ENCODE measurements at places on chromosomes 7 and 10.
A peak's percentile ranks its signal among the peaks of the same experiment; 100 is the strongest.

GRCh38 chr7:158617737-158618128 lies 30.1 kb upstream of the PTPRN2 start:
- peak; percentile 31 for DNase-seq
- peaks cover 8% of the 10 kb centered on the region for H3K36me3 ChIP-seq
- H3K27ac ChIP-seq: peak overlapping the region; percentile 96
- H3K27me3 ChIP-seq: no peaks in the 10 kb centered on the region
- peaks cover 53% of the 10 kb centered on the region for H3K4me1 ChIP-seq

DNA sequence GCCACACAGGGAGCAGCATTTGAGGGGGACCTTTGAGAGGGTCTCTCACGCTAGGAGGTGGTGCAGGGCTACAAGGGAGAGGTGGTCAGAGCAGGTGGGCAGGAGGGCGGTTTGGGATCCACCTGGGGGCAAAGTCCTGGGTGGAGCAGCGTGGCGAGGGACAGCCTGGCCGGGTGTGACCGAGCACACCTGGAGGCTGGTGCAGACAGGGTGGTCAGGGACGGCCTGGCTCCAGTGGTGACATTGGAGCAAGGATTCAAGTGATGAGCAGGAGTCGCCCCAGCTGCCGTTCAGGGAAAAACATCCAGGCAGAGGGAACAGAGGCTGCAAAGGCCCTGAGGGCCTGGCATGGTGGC lies 36.0 kb downstream of the CLIP2 start:
- H3K4me3 ChIP-seq: no peak overlapping the region
- H3K4me1 ChIP-seq: peaks cover 8% of the 10 kb centered on the region
- H3K27me3 ChIP-seq: no peaks in the 10 kb centered on the region
- no peak for DNase-seq

GRCh38 chr7:92002720-92003119 lies 62.1 kb downstream of the AKAP9 start:
- DNase-seq: no peak
- H3K27ac ChIP-seq: no peak overlapping the region
- no peaks in the 10 kb centered on the region for H3K4me1 ChIP-seq
- H3K36me3 ChIP-seq: peaks cover 56% of the 10 kb centered on the region
- H3K4me3 ChIP-seq: no peak overlapping the region

DNA sequence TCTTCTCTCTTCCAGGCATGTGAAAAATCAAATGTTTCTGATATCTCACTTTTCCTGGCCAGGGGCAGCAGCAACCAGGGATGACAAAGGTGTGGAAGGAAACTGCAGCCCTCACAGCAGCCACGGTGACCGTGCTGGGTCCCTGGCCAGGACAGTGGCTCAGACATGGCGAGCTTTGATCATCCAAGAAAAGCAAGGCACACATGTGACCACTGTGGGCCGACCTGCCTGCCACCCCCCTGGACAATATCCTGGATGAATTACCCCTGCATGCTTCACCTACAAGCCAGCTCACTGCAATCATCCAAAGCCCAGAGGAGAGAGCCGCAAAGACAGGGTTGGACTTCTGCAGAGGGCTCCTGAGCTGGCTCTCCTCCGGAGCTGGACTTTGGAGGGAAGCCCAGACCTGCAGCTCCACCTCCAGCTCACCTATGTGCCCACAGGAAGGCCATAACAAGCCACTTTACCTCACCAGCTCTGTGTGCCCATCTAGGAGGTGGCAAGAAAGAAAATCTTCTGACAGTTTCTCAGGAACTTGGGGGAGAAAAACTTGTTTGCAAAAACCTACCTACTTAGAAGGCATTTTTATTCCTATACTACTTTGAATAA lies 2.7 kb downstream of the CHST15 start:
- no peak overlapping the region for H3K27ac ChIP-seq
- H3K27me3 ChIP-seq: peaks cover 54% of the 10 kb centered on the region
- peak overlapping the region; percentile 54 for H3K4me3 ChIP-seq
- H3K36me3 ChIP-seq: no peaks in the 10 kb centered on the region

- H3K36me3 ChIP-seq: peaks cover 53% of the 10 kb centered on the region
- no peak overlapping the region for H3K4me3 ChIP-seq
- peaks cover 3% of the 10 kb centered on the region for H3K4me1 ChIP-seq
- H3K27ac ChIP-seq: no peak overlapping the region
- no peak for DNase-seq
Observed at GRCh38 chr10:130810856-130811255, 500.7 kb downstream of the TCERG1L start.

DNA sequence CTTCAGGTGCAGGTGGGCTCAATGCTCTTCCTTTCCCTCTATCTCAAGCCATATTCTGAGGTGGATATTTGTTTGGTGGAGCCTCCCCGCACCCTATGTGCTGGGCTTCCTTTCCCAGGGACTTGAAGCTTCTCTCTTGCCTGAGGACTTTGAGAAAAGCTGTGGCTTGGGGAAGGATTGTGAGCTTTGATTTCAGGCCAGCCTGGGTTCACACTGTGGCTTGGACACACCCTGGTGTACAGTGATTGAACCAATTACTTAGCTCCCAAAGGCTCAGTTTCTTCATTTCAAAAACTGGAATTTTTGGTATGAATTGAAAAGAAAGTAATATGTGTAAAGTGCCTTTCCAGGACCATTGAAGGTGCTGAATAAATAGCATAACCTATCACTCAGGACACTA lies 224.5 kb upstream of the GLI3 start:
- H3K27me3 ChIP-seq: no peaks in the 10 kb centered on the region
- no peaks in the 10 kb centered on the region for H3K4me1 ChIP-seq

GRCh38 chr7:16661924-16662323 lies 15.9 kb downstream of the BZW2 start:
- H3K27me3 ChIP-seq: no peaks in the 10 kb centered on the region
- H3K4me1 ChIP-seq: peaks cover 43% of the 10 kb centered on the region
- no peak for DNase-seq
- no peak overlapping the region for H3K27ac ChIP-seq
- H3K4me3 ChIP-seq: no peak overlapping the region

DNA sequence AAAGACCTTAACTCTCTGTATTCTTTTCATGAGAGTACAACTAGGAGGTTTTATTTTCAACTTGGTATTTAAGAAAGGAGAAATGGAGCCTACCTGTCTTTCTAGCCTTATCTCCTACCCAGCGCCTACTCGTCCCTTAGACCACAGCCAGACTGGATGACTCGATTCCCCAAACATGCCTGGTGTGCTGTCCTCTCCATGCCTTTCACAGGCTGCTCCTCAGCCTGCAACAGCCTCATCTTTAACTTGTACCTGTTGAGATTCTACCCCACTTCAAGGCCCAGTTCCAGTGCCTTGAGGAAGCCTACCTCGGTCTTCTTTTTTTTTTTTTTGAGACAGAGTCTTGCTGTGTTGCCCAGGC lies 29.4 kb downstream of the CPA1 start:
- no peak overlapping the region for H3K27ac ChIP-seq
- H3K27me3 ChIP-seq: no peaks in the 10 kb centered on the region
- DNase-seq: no peak
- H3K4me1 ChIP-seq: no peaks in the 10 kb centered on the region

- no peaks in the 10 kb centered on the region for H3K36me3 ChIP-seq
- no peak for DNase-seq
- peaks cover 23% of the 10 kb centered on the region for H3K27me3 ChIP-seq
- H3K4me1 ChIP-seq: no peaks in the 10 kb centered on the region
- H3K4me3 ChIP-seq: no peak overlapping the region
- H3K27ac ChIP-seq: no peak overlapping the region
Observed at GRCh38 chr10:17756557-17757217, 4.7 kb downstream of the TMEM236 start.

- DNase-seq: no peak
- peaks cover 10% of the 10 kb centered on the region for H3K27me3 ChIP-seq
- no peak overlapping the region for H3K4me3 ChIP-seq
- peaks cover 9% of the 10 kb centered on the region for H3K4me1 ChIP-seq
Observed at GRCh38 chr7:68918621-68919020, 679.7 kb upstream of the AUTS2 start.

DNA sequence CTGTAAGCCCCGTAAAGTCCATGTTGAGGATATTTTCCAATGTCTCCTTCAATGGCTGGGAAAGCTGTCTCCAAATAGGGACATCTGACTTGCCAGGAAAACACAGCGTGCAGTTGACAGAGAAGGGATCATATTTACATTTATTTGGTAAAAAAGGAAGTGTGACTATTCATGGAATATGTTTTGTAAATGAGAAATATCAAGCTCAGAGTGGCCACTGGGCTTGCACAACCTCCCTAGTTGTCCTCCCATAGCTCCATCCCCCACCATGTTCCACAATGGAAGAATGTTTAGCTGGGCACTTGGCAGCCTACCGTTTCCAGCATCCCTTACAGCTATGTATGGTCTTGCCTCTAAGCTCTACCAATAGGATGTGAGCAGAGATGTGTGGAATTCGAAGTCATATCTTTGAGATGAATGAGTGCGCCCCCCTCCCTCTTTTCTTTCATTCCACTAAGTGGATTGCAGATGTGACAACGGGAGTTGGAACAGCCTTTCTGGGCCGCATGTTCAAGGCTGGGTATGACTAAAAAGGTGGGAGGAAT lies 306.6 kb upstream of the ZMIZ1 start:
- no peaks in the 10 kb centered on the region for H3K27me3 ChIP-seq
- no peaks in the 10 kb centered on the region for H3K36me3 ChIP-seq

DNA sequence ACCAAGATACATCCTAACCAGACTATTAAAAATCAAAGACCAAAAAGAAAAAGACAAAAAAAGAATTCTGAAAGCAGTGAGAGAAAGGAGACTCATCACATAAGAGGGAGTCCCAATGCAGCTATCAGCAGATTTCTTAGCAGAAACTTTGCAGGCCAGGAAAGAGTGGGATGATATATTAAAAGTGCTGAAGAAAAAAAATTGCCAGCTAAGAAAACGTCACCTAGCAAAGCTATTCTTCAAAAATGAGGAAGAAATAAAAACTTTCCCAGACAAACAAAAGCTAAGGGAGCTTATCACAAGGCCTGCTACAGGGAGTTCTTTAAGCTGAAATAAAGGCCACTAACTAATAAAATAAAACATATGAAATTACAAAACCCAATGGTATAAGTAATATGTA lies 40.5 kb upstream of the CDK6 start:
- no peak overlapping the region for H3K4me3 ChIP-seq
- no peaks in the 10 kb centered on the region for H3K27me3 ChIP-seq
- DNase-seq: no peak
- H3K27ac ChIP-seq: no peak overlapping the region

- DNase-seq: no peak
- H3K27me3 ChIP-seq: no peaks in the 10 kb centered on the region
- H3K4me1 ChIP-seq: peaks cover 25% of the 10 kb centered on the region
- no peak overlapping the region for H3K4me3 ChIP-seq
- no peak overlapping the region for H3K27ac ChIP-seq
Observed at GRCh38 chr7:111238886-111239285, 148.0 kb downstream of the LRRN3 start.

- H3K36me3 ChIP-seq: peaks cover 35% of the 10 kb centered on the region
- H3K27me3 ChIP-seq: no peaks in the 10 kb centered on the region
- H3K4me3 ChIP-seq: no peak overlapping the region
- no peak overlapping the region for H3K27ac ChIP-seq
- no peak for DNase-seq
Observed at GRCh38 chr7:2652736-2653060, 20.9 kb downstream of the TTYH3 start.
